ENCODE measurements at places on chromosomes 13 and 19.

DNA sequence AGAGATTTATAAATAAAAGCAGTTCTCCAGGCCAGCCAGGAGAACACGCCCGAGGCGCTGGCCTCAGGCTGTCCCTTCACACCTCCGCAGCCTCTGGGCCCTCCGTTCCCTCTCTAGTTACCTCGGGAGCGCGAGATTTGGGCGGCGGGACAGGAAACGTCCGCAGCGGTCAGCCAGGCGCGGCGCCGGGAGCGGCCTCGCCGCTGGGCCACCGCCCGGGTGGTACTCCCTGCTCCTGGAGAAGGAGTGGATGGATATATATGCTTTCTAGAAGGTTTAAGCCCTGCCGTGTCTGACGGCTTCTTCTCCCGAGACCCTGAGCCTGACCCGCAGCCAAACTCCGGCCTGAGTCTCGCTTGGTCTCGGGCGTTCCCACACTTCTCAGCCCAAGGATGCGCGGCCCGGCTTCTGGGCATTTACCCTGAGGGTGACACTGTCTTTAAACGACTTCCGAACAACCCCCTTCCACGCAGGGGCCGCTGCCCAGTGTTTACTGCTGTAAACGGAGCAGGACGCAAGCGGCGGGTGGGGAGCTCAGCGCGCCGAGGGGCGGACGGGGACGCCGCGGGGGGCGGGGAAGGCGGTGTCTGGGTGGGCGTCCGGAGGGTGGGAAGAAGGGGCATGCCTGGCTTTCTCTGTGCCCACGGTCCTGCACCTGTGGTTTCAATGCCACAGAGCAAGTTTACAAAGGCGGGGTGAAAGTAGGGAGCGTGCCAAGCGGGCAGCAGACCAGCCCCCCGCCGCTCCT, 2.0 kb upstream of the ZIC2 start:
- no peak for DNase-seq

DNA sequence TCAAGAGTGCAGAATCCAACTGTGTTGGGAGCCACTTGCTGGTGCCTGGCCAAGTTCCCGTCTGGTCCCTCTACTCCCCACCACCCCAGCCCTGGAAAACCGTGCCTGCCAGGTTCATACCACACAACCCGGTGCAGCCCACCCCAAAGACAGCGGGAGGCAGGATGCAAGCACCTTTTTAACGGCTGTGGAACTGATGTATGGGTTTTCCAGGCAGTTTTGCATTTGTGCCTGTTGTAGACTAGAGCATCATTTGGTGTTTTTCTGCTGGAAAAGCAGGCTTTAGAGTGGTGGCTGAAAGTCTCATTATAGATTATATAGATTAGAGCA, 13.5 kb downstream of the TFDP1 start:
- DNase-seq, result no peak

DNA sequence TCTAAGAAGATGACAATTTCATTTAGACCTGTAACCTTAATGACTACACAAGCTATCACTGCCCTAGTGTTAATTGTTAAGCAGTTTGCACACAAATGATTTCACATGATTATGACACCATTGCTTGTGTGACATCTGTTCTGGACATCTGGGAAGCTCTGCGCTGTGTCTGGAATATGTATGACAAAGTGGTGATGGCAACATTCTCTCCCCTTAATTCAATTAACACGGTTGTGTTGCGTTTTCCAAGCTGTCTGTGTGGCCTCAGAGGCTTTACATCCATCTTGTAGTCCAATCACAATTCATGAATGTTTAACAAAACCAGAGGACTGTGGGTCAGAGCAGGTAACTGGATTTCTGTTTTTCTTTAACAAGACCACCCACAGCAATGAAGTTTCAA, 204.4 kb downstream of the COG6 start:
- no peak for DNase-seq

- no peak for DNase-seq
Observed at GRCh38 chr19:38554676-38555141, 63.0 kb downstream of the MAP4K1 start.

- no peak for DNase-seq
Observed at GRCh38 chr13:31012655-31013024, 80.2 kb downstream of the TEX26 start.

- DNase-seq, result peak; percentile 31
Observed at GRCh38 chr13:24274452-24275021, 34.8 kb upstream of the C1QTNF9 start.

All from stimulated activated CD4-positive, alpha-beta T cell treated with anti-CD3 and anti-CD28 coated beads, Interleukin-1b, Interleukin-23, amount 100 ng/mL, for 1 hour (primary cell).